ENCODE measurements at places on chromosomes 12 and 14. TPM values are rescaled to one million over a fixed set of nuclear protein-coding genes. Genes with fewer than 3 reads are reported as not detected.

Gene DLK1
- polyA plus RNA-seq, result 9.8 TPM

Gene GALNT8
- polyA plus RNA-seq, result 3.2 TPM

Gene DPPA3
- polyA plus RNA-seq, result not detected

Gene RPL10L
- not detected for polyA plus RNA-seq

Gene OR6J1
- 0.12 TPM for polyA plus RNA-seq

Gene ACACB
- 16.4 TPM for polyA plus RNA-seq

Gene CTSG
- 0.35 TPM for polyA plus RNA-seq

Gene KLRC3
- polyA plus RNA-seq, result not detected

Gene COCH
- 4.7 TPM for polyA plus RNA-seq

Gene CLEC2B
- polyA plus RNA-seq, result 3.8 TPM

Gene SVOP
- 0.04 TPM for polyA plus RNA-seq
